ENCODE measurements at places on chromosomes 16 and 17. TPM values are rescaled to one million over a fixed set of nuclear protein-coding genes. Genes with fewer than 3 reads are reported as not detected.

DNA sequence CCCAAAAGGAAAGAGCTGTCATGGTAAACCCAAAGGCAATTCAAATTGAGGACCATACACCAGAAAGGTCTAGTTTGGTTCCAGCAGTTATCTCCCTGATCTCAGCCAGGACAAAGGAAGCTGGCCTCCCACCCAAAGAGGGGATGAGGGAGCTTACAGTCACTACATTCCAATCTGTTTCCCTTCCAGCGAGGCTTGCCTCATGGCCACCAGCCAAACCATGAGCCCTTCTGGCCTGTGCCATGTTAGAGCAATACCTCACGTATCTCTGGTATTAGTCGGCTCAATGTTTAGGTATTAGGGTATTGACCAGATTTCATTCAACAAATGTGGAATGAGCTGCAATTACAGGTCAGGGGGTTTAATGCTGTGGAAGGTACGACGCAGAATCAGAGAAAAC lies 8.4 kb downstream of the NDUFAB1 start:
- peak; percentile 72 for DNase-seq

DNA sequence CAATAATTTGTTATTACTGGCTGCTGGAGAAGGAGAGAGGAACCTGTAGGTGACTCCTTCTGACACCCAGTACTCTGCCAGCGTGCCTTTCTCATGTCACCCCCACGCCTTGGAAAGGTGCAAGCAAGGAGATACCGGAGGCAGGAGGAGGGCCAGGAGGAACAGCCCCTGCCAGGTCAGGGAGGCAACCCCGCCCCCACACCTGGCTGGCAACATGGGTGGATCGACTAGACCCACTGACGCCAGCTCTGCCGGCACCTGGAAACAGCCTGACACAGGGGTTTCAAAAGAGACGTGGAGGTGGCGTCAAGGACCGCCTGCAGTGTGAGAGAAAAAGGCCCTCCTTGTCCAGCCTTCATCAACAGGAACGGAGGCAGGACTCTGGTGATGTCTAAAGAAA lies 62.3 kb downstream of the CYB5B start:
- DNase-seq, result no peak

Gene FAM171A2
- 0.86 TPM for total RNA-seq

DNA sequence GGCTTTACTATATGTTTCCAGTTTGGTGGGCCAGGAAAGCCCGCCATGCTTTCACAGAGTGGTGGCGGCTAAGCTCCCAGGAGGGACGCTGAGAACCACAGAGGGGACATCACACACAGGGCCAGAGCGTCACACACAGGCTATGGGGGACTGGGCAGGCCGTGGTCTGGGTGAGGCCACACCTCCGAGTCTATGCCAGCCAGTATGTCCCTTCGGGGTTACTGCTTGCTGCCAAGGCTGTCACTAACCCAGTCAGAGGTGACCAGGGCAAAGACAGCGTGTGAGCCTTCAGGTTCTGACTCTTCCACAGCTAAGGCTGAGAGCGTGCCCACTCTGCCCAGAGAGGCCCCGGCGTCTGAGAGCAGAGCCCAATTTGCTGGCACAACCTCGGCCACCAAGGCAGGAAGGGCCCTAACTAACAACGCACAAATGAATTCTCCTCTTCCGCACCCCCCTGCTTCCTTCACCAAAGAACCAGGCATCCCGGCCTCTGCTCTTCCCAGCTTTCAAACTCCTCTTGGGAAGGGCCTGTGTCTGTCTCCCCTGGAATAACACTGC lies 2.9 kb downstream of the PLD6 start:
- DNase-seq, result no peak

Gene VMO1
- 0.64 TPM for total RNA-seq

GRCh38 chr16:19883296-19883965 lies 1.2 kb downstream of the GPRC5B start:
- peak; percentile 52 for DNase-seq

Gene TBC1D16
- 32.8 TPM for total RNA-seq

- no peak for DNase-seq
Observed at GRCh38 chr17:58377661-58378060, 25.7 kb upstream of the SUPT4H1 start.

- no peak for DNase-seq
Observed at GRCh38 chr16:27287887-27288286, 19.3 kb upstream of the NSMCE1 start.

Gene KRTAP4-3
- not detected for total RNA-seq

Gene OTOP2
- not detected for total RNA-seq

Gene CHST4
- total RNA-seq, result not detected

- no peak for DNase-seq
Observed at GRCh38 chr16:48206594-48207242, 37.4 kb upstream of the LONP2 start.

DNA sequence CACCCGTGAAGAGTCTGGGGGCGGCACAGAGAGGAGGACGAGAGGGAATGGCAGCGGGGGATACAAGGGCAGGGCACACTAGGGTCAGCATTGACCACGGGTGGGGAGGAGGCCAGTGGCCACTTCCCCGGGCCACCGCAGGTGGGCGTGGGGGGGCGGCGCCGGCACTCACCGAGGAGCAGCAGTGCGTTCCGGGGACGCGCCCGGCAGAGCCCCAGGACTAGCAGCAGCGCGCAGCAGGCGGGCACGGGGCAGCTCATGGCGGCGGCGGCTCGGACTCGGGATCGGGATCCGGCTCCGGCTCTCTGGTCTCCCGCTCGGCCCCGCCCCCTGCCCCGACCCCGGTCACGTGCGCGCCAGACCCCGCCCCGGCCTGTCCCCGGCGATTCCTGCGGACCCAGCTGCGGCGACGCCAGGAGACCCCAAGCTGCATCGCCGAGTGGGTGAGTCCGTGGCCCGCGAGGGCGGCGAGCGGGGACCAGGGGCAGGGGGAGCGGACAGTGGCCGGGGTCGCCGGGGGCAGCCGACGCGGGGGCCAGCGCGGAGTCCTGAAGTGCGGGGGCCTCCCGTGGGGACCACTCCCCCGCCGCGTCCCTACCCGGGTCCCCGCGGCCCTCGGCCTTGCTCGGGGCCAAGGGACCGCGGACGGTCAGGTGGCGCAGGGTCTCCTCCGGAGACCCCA lies at the start of the genes SGSH and SLC26A11:
Gene SGSH (minus strand): TSS at position 280 of the 682 bp plus-strand sequence. CDS start 20 bp downstream, at position 260.
Gene SLC26A11 (plus strand): TSS at position 374 of the 682 bp plus-strand sequence. CDS start 1,134 bp downstream, outside the sequence.
- DNase-seq, result peak; percentile 65

Data from fibroblast of villous mesenchyme (primary cell).